ENCODE measurements at places on chromosomes 5 and 9. TPM values are rescaled to one million over a fixed set of nuclear protein-coding genes. Genes with fewer than 3 reads are reported as not detected.

SLC46A2 gene
- total RNA-seq = not detected

ACTBL2 gene
- not detected for total RNA-seq

GRCh38 chr5:173772384-173773059 lies 115.6 kb upstream of the CPEB4 start:
- no peak for ATAC-seq

DNA sequence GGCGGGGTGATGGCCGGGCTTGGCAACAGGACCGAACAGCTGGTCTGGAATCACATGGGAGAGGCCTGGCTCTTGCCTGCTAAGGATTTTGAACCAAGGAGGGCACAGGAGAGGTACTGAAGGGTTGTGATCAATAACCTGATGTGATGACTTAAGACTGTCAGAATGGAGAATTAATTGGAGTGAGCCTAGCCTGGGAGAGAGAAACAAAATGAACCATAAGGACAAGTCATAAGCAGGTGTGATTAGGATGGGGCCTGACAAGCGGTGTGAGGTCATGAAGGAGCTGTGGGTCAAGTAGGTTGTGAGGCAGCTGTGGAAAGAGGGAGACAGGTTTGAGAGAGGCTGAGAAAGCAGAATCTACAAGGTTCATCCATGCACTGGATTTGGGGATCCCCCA lies 104.6 kb downstream of the MED10 start:
- ATAC-seq = no peak

DNA sequence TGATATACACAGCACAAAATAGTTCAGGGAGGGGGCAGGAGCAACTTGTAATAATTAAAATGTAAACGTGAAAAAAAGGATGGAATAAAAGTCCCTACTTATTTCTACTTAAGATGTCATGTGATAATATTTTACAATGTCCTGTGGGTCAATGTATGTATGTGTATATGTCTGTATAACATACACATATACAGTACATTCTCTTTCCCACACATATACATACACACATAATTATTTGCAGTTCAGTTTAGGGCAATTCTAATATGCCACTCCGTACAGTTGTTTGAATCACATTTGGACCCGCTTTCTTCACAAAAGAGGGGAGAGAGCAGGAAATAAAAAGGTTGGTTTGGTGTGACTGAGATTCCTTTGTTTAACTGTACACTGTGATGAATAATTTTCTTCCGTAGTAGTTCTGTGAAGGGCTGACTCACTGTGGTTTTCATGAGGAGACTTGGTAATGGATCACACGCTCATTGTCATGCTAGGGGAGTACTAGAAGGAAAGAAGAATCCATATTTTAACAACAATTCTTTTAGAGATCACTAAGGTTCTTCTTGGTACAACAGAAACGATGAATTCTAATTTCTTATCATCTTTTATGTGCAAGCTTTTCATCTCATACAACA lies 26.2 kb upstream of the ACOT12 start:
- ATAC-seq = no peak

- ATAC-seq = no peak
These were observed 74.4 kb downstream of the SLC28A3 start for GRCh38 chr9:84266087-84266561.
